Skin of body (tissue), 3 donors: ENCODE measurements at places on chromosomes 5 and 9. TPM values are rescaled to one million over a fixed set of nuclear protein-coding genes. Genes with fewer than 3 reads are reported as not detected.
A peak's percentile ranks its signal among the peaks of the same experiment; 100 is the strongest.

- no peak for DNase-seq
Observed at GRCh38 chr5:91438871-91439270, 55.8 kb upstream of the ARRDC3 start.

The HBEGF gene
- 16.7 TPM for total RNA-seq

The PCDHA5 gene
- 0.20 TPM for total RNA-seq

DNA sequence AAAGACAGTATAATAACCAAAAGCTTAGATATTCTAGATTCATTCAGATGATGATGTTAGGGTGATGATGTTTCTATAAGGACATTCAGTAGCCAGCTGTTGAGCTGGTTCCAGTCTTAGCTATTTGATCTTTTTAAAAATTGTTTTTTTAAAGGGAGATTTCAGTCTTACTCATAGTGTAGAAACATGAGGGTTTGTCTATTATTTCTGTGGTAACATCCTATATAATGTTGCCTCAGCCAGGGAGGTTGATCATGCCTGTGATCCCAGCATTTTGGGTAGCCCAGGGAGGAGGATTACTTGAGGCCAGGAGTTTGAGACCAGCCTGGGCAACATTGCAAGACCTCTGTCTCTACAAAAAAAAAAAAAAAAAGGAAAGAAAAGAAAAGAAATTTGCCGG, 167.8 kb downstream of the DOCK2 start:
- DNase-seq: no peak

DNA sequence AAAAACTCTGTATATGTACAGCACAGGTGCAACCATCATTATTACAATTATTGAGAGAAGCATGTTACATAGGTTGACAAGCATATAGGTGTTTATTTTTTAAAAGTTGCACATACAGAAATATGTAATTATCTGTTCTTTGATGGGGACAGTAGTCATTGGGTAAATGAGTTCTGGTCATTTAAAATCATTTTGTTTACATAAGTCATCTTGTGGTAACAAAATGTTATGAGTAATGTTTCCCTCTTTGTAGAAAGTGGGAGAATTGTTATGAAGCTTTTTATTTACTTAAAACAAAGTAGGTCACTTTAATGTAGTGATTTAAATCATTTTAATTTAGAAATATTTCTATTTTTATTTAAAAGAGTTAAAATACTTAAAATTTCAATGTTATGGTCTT, 33.8 kb upstream of the FBXL17 start:
- DNase-seq: no peak

The TYRP1 gene
- 73.9 TPM for total RNA-seq

DNA sequence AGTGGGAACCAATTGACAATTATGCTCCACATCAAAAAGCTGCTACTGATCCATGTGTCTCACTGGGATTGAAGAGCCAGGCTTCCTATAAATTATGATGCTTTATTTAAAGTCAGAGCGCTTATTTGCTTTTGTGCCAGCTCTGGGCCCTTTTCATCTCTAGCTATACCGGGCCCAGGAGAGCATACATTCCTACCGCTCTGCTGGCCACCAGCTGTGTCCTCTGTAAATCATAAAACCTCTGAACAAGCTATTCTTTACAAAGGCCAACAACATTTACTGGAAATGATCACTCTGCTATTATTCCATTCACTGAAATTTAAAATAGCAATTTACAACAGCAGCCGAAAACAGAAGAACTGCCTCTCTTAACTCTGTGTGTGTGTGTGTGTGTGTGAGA, 86.6 kb downstream of the ZNF608 start:
- DNase-seq: peak; percentile 88

The SLC1A1 gene
- total RNA-seq: 1.3 TPM

The IGFBPL1 gene
- 0.79 TPM for total RNA-seq

- no peak for DNase-seq
Observed at GRCh38 chr5:165055476-165055875, 1550.1 kb downstream of the MAT2B start.

GRCh38 chr5:87113861-87114260, 153.8 kb upstream of the RASA1 start:
- DNase-seq: no peak

GRCh38 chr5:172719211-172719610, 51.8 kb downstream of the DUSP1 start:
- DNase-seq: no peak

GRCh38 chr5:94702729-94703128, 84.3 kb downstream of the SLF1 start:
- DNase-seq: no peak

DNA sequence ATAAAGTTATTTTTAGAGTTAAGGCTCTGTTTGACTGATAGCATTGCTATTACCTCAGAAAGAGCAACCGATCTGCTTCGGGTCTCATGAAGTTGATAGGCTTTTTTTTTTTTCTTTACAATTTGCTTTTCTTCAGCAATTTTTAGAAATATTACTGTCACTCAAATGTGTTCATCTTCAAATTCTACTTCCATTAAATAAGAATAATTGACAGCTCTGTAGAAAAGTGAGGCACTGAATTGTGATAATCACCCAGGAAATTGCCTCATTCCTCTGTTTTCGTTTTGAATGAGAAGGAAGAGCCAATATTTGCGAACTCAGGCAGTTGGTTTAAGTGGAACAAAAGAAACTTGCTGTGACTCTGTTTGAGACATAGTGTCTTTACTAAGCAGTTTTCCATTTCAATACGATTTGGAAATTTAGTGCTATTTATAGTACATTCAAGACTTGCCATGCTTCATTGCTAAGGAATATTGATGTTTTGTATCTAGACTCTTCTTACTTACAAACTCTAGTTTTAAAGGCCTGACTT, 700.5 kb upstream of the CDH10 start:
- no peak for DNase-seq

GRCh38 chr5:405421-405820, 37.6 kb upstream of the EXOC3 start:
- no peak for DNase-seq

The FAM221B gene
- not detected for total RNA-seq

DNA sequence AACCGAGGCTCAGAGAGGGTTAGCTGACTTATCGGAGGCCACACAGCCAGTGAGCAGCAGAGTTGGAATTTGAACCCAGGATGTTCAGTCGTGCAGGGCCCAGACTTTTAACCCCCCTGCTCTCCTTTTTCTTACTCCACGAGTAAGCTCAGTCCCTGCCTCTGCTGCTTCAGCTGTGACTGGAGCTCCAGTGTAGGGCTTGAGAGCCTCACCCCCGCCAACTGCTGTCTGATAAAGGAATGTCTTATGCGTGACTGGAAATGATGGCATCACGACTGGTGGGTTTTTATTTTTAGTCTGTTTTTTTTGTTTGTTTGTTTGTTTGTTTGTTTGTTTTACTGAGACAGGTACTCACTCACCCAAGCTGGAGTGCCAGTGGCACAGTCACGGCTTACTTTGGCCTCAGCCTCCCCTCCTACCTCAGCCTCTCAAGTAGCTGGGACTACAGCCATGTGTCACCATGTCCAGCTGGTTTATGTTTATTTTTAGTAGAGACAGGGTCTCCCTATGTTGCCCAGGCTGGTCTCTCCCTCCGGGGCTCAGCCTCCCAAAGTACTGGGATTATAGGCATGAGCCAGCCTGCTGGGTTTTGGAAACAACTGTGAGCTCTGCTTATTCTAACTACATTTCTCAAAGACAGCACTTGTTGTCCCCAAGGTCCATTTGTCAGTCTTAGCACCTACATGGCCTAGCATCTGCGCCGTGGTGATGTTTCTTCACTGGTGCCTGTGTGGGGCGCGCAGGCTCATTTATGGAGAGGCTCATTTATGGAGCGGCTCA, 52.5 kb upstream of the NCS1 start:
- DNase-seq: no peak

- no peak for DNase-seq
Observed at GRCh38 chr9:81741103-81741502, 51.8 kb upstream of the TLE1 start.

DNA sequence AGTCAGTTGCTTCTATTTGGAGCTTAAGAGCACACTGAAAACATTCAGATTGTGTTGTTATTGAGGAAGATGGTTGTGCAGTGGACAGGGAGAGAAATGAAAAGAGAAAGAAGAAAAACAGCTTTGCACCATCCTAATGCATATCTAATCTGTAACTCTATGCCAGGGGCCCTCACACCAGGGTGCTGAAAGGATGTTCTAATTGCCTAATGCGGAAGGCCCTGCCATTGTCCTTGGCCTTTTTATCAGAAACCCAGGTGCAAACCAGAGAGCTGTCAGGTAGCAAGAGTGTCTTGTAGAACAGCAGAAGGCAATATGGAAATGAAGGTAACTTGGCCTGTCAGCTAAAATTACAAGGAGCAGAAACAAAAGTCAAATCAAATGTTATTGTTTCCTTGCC, 384.5 kb upstream of the PIK3R1 start:
- DNase-seq: no peak

DNA sequence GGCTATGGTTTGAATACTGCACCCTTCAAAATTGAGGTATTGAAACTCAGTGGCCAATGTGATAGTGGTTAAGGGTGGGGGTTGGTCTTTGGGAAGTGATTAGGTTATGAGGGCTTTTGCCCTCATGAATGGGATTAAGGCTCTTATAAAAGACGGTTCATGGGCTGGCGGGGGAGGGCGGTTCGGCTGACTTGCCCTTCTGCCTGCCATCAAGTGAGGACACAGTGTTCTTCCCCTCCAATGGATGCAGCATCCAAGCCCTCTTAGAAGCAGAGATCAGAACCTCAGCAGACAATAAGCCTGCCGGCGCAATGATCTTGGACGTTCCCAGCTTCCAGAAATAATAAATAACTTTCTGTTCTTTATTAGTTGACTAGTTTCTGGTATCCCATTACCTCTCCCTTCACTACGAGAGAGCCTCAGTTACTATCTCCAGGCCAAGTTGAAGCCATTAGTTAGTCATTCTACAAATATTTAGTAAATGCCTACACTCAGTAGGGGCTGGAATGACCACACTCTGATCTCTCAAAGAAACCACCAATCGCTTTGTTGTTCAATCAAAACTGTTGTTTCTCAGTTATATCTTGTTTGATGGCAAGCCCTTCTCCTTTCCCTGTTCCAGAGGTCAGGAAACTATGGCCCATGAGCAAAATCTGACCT, 219.3 kb downstream of the TSSK1B start:
- DNase-seq: no peak

The SLC6A3 gene
- not detected for total RNA-seq

DNA sequence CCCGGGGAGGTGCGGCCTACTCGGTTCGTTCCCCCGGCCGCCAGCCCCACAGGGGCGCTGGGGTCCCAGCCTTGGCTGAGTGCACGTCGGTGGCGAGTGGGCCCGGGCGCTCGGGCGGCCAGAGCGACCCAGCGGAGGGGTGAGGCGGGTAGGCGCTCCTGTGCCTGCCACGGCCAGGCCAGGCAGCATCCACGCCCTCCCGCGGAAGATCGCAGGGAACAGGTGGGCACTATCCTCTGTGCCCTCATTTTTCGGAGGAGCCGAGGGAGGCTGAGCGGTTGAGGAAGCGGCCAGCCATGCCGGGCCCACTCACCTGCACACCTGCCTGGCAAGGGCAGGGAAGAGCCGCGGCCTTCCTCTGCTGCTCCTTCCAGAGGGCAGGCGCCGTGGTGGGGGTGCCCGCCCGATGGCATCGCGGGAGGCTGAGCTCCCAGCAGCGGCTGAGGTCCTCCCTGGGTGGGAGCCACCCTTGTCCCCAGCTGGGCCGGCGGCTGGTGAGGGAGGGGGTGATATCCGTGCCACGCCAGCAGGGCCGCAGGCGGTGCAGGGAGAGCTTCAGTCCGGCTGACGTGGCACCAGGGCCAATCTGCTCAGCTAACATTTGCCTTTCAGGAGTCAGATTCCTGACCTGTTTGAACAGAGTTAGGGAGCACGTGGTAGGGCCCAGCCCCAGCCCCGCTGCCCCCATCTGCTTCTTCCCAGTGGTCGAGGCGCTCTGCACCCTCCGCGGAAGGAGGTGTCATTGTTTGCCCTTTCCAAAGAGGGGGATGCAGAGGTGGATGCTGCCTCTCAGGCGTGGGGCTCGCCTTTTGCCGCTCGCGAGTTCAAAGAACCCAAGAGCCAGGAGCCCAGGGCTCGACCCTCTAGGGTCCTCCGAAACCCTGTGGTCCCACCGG, 1.6 kb upstream of the SEC16A start:
- no peak for DNase-seq

The CCDC127 gene
- 4.8 TPM for total RNA-seq

The LRRC19 gene
- not detected for total RNA-seq
